ENCODE measurements at places on chromosomes 7 and 10.

DNA sequence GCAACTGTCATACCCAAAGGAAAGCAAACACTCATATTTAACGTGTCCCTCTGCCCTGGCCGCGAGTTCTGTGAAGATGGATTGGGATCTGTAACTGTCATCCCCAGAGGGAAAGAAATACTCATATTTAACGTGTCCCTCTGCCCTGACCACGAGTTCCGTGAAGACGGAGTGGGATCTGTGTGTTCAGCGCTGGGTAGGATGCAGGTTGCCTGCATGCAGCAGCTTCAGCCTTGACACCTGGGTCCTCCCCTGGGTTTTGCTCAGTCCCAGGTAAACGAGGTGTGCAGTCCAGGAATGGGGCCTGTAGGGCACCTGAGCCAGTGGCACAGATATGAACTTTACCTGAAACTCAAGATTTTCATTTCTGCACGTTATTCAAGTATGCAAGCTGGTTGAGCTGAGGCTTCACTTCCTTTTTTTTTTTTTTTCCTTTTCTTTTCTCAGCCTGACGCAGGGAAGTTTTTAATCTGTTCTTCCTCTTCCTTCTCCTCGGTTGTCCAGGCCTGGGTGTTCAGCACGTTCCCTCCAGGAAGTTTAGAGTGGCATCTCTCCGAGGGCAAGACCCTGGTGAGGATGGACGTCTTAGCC lies 159.0 kb upstream of the SHH start:
- no peak for DNase-seq

- DNase-seq = no peak
These were observed 15.8 kb downstream of the FZD9 start for GRCh38 chr7:73449422-73449821.

- DNase-seq = no peak
These were observed 2.8 kb upstream of the UCN3 start for GRCh38 chr10:5361966-5362365.

DNA sequence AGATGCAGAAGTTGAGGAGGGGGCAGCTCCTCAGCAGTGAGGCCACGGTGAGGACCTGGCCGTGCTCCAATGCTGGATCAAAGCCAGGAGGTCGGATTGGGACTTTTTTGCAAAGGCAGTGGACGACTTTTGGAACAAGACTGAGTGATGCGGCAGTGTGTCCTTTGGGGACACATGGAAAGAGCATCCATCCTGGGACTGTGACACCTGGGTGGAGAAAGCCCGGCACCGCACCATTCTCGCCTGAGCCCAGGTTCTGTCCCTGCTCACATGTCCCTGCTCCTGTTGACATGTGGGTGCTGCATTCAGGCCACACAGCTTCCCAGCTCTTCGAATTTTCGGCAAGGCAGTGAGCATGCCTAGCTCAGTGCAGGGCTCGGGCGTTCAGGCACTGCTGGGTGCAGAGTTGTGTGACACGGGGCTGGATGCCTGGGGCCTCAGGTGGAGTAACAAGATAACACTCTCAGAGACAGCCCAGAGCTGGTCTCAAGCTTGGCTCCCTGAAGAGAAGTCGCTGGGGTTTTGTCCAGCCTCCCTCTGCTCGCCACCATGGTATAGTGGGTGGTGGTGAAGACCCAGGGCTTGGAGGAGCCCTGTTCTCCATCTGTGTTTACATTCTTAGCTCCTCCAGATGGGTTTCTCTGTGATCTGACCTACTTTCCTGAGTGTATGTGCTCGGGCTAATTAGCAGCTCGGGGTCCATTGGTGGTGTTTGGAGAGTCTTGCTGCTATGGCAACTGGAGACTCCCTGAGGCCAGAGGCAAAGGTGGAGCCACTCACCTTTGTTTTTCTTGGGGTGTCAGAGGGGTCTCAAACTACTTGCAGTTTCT lies 111.7 kb upstream of the BTBD16 start:
- no peak for DNase-seq

DNA sequence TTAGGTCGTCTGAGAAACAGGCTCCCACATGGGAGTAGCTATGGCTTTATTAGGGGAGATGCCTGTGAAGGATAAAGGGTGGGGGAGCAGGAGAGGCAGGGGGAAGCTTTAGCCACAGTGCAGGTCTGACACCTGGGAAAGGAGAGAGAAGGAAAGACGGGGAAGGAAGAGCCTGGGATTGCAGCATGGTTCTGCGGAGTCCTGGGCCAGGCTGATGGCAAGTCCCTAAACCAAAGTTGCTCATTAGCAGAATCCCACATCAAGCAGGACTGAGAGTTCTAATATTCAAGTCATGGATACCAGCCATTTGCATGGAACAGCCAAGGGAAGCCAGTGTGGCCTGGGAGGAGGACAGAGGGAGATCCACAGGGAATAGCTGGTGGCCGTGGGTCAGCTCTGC lies 414.8 kb downstream of the RPS24 start:
- no peak for DNase-seq

- DNase-seq = no peak
These were observed 246.6 kb downstream of the SNX10 start for GRCh38 chr7:26538216-26538615.

GRCh38 chr10:119198438-119198837 lies 8.9 kb upstream of the GRK5 start:
- DNase-seq = no peak

GRCh38 chr10:86756511-86757112 lies at the start of gene BMPR1A:
Gene BMPR1A (plus strand): TSS chr10:86756619. CDS start chr10:86876019, 119,400 bp downstream.
- DNase-seq = no peak

GRCh38 chr7:96157856-96158255 lies 164.0 kb downstream of the SLC25A13 start:
- no peak for DNase-seq

DNA sequence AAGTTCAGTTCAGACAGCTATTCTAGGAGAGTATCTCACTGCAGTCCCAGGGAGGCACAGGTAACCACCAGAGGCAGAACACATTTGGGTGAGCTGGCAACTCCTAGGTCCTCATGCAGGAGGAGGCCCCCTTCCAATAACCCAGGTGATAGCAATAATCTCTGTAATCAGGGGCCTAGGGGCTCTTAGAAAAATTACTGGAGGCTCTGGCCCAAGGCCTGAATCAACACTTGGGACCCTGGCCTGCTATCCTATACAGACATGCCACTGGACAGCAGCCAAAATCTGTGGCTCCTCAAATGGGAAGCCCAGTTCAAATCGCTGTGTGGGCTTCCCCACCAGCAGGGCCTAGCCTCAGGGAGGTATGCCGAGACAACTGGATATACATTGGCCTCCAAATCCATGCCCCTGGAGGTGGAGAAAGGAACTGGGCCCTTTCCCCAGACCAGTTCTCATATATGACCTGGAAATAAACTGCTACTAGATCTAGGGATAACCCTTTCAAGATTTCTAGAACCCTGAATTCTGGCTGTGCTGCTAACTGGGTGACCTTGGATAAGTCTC lies 1.6 kb downstream of the AVPI1 start:
- DNase-seq = no peak

GRCh38 chr10:73876157-73876556 lies 1.8 kb upstream of the CAMK2G start:
- DNase-seq = no peak

DNA sequence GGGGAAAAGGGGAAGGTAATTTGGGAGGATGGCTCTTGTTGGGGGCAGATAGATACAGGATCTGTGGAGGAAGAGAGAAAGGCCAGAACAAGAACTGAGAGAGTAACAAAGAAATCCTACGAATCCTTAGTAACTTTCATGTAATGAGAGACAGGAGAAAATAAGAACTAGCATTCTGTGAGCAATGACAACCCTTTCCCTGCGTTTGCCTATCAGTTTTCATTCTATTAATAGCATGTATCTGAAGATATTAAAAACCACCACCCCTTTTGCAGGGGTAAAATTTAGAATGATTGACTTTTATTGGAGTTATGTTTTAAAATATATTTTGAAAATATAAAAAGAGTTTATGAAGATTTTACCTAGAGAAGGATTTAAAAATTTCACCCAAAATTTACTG lies 132.8 kb downstream of the ZEB1 start:
- no peak for DNase-seq

DNA sequence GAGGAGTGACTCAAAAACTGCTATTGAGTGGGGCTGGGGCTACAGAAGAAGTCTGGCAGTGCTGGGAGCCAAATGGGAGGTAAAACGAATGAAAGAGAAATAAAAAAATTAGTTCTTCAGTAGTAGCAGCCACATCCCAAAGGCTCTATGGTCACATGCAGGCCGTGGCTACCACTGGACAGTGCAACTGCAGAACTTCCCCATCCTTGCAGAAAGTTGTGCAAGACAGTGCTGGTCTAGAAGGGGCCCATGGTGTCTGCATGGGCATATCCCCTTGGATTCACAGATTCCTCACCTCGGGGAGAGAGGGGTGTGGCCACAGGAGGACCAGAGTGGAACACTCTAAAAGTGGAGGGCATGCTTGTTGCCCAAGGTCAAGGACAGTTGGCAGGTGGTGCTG lies 47.6 kb downstream of the RPS24 start:
- no peak for DNase-seq

- no peak for DNase-seq
These were observed 39.2 kb upstream of the SLC35B4 start for GRCh38 chr7:134355927-134356326.

DNA sequence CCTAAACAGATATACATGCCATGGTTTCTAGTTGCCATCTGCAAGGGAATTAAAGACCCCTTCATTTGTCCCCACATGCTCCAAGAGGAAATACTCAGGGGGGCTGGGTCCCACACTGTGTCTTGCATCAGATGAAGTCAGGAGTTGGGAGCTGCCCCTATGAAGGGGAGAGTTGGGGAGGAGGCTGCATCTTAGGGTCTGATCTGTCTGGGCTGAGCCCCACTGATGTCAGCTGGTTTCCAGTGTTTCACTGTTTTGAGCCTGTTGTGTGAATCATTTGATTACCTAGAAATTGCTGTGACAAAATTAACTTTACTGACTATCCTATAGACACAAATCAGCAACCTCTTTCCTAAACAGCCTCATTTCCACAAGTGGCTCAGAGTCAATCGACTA lies 4.9 kb upstream of the ADCY1 start:
- no peak for DNase-seq

DNA sequence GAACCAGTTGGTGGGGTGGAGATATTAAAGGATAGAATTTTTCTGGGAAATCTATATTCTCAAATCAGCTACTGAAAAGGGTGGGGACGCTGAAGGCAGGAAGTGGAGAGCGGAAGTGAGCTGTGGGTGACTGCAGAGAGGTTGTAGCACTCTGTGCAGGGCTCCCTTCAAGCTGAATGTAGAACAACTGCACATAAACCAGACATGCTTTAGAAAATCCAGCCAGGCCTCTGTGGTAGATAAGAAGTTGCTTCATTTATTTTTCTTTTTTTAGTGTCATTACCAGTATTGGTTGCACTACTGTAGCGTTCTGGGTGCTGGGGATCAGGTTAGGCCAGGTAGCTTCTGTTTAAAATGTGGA lies 127.8 kb downstream of the CELF2 start:
- DNase-seq = no peak

Data from NCI-H1694 (cell line).